Stimulated activated CD8-positive, alpha-beta memory T cell treated with anti-CD3 and anti-CD28 coated beads, Interleukin-4, amount 100 ng/mL, for 4 hours (primary cell): ENCODE measurements at places on chromosomes 7 and 10.

GRCh38 chr7:49386792-49387191 is 386.6 kb upstream of the VWC2 start:
- no peak for DNase-seq

DNA sequence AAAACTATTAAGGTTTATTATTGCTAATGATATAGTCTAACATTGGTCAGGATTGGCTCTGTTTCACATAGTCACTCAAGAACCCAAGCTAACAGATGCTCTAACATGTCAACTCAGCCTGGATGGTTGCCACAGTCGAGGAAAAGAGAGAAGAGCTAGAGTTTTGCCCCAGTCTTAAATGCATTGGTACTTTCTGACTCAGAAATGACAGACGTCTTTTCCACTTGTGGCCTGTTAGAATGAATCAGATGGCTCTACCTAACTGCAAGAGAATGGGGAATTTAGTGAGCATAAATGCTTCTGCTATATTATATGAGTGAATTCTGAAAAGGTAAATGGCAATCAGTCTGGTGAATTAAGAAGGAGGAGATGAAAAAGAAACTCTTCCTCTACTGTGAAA is 13.9 kb downstream of the HECTD2 start:
- DNase-seq = no peak

GRCh38 chr10:97376413-97376812 is 24.7 kb downstream of the RRP12 start:
- no peak for DNase-seq

DNA sequence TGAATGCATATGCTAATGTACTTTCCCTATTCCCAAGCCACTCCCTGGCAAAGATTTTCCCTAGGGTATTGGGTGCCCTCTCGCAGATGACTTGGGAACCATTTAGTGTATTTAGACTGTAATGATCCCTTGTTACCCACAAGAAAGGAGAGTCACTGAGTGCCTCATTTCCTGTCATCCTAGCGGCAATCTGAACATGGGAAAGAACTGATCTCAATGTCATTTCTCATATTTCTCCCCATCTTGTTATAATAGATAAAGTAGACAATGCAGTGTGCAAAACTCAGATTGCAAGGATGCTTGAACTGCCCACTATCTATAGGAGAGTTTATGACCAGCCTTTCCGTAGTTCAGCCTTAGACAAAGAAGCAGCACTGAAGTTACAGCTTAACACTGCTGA is 123.3 kb downstream of the MICU1 start:
- DNase-seq = no peak

- no peak for DNase-seq
Observed at GRCh38 chr7:109532262-109532992, 962.8 kb downstream of the DNAJB9 start.

GRCh38 chr10:80589726-80590373 is 52.1 kb downstream of the SH2D4B start:
- DNase-seq = no peak

DNA sequence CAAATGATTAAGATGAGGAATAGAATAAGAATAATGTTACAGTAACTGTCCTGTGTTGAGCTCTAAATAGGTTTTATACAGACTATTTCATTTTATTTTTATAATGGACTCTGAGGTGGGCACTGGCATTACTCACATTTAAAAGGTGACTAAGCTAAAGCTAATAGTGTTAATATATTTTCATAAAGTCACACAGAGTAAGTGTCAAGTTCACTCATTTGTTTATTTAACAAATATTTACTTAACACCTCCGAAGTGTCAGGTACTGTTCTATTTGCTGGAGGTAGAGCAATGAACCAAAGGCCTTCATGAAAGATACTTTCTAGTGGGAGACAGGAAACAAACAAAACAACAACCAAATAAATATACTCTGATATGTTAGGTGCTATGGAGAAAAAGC is 44.0 kb downstream of the ASB4 start:
- DNase-seq = no peak

GRCh38 chr7:24793982-24794648 is 36.9 kb upstream of the GSDME start:
- DNase-seq = no peak

- DNase-seq = no peak
Observed at GRCh38 chr7:123709525-123709924, 39.3 kb downstream of the WASL start.

DNA sequence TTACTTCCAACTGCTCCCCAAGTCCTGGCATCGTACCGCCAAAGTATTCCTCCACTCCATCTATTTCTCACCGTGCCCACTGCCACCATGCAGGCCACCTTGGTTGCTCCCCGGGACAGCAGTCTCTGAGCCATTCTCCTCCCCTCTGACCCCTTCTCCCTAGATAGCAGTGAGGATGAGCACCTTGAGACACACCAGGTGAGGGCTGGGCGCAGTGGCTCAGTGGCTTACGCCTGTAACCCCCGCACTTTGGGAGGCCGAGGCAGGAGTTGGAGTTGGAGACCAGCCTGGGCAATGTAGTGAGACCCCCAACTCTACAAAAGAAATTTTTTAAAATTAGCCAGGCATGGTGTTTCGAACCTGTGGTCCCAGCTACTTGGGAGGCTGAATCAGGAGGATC is 4.2 kb downstream of the SLC29A4 start:
- no peak for DNase-seq

DNA sequence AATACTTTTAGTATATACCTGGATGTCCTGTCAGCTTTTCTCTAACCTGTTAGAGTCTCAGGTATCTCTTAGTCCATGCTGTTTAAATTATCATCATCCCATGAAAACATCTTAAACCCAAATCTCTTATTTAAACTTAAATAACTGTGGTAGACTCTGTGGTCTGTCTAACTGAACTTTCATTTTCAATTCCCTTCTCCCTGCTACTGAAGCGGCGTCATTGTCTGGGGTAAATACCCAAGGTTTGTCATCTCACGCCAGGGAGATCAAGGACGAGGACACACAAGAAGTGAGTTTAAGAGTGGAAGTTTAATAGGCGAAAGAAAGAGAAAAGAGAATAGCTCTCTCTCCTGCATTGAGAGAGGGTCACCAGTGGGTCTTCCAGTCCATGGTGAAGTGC is 804.4 kb upstream of the CELF2 start:
- no peak for DNase-seq

DNA sequence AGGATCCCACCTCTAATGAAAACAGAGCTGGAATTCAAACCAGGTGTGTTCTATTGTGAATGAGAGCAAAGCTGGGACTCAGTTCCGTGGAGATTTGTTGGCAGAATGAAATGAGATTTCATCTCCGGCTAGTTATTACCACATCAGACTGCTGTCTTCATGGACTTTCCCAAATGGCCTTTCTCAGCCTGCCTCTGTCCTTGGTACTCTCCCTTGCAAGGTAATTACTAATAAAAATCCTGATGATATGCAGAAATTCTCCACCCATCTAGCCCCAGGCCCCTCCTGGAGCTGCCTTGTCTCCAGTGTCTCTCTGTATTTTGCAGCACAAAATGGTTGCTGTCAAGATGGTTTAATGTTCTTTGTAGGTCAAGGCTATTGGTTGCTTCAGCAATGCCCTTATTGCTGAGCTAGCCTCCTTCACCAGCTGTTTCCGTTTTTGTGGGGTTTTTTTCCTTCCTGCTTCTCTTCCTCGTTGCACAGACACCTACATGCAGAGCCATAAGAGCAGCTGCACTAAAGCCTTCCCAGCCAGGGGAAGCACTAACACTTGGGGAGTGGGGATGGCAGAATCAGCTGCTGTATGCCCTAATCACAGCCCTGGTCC is 185.0 kb upstream of the GHITM start:
- DNase-seq = no peak

DNA sequence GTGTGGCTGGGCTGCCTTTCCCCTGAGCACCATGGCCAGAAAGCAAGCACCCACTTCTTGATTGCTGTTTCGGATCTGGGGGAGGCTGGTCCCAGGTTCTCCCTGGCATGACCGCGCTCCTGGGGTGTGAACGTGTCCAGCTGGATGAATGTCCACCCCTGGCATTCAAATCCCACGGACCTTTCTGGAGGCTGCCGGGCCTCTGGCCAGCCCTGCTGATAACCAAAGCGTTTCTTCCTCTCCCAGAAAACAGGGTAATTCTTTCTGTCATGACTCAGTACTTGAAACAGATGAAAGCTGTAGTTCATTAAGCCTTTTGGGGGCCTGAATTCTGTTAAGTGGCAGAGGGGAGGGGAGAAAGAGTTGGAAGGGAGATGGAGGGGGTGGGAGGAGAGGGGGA is 73.1 kb upstream of the SAMD8 start:
- no peak for DNase-seq

DNA sequence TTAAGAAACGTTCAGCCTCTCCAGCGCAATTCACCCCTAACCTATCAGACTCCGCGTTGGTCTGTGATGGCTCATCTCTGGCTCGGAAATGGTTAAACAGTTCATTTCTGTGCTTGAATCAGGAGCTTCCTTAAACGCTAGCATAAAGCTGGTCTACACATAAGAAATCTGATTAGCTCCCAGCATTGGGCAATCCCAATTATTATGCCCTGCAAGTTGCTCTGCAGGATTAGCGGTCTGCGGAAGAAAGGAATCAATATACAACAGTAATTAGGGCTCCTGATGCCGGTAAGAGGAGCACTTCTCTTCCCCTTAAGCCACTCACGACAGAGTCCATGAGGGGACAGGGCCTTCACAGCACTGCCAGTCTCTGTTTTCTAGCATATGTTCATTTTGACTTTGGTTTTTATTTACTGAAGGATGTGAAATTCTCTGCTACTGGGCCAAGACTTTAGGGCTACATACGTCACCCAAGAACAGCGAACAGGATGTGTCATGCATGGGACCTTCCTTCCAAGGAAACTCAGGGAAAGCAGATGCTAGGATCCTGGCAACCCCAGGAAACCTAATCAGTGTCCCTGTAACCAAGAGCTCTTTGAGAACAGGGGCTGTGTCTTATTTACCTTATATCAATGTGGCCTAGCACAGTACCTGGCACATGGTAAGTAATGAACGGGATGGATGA is 324.4 kb downstream of the KCNMA1 start:
- no peak for DNase-seq

DNA sequence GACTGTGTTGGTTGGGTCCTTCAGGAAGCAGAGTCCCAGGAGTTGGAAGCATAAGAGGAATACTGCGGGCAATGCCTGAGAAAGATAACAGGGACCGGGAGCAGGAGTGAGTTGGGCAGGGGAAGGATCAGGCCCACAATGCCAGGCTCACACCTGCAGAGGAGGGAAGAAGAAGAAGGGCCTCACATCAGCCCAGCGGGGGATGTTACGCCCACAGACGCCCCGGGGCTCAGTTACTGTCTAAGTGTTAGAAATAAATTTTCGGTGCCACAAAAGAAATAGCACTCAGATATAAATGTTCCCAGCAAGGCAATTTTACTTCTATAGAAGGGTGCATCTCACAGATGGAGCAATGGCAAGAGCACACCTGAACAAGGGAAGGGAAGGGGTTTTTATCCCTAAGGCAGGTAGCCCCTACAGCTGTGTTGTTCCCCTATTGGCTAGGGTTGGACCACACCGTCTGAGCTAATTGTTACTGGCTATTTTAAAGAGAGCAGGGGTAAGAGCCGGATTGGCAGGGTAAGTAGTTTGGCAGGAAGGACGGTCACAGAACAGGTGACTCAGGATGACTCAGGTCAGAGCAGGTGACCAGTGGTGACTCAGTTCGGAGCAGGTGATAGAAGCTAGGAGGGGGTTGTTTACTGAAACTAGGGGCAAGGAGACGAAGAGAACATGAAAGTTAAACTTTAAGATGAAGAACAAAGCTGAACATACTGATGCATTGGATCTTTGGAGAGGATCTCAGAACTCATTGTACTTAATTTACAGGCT is at the start of gene NOS3:
NOS3 (plus strand) TSS at position 602 of the 771 bp plus-strand sequence. CDS start 2,787 bp downstream, outside the sequence.
- DNase-seq = no peak
